ENCODE measurements at places on chromosomes 13 and 19. TPM values are rescaled to one million over a fixed set of nuclear protein-coding genes. Genes with fewer than 3 reads are reported as not detected.

APOE gene
- 25.5 TPM for total RNA-seq

SHISA7 gene
- total RNA-seq = not detected

PLK5 gene
- total RNA-seq = not detected

KRTDAP gene
- total RNA-seq = not detected

SIAH3 gene
- total RNA-seq = not detected

FGF22 gene
- total RNA-seq = not detected

HCN2 gene
- total RNA-seq = not detected

PCP2 gene
- not detected for total RNA-seq

KIR2DL4 gene
- not detected for total RNA-seq

SKA3 gene
- not detected for total RNA-seq

SIGLEC8 gene
- not detected for total RNA-seq

PGLYRP2 gene
- not detected for total RNA-seq
